ENCODE measurements at places on chromosomes 5 and 9.

GRCh38 chr9:71767776-71768321, 464 bp downstream of the CEMIP2 start:
- DNase-seq, result no peak

DNA sequence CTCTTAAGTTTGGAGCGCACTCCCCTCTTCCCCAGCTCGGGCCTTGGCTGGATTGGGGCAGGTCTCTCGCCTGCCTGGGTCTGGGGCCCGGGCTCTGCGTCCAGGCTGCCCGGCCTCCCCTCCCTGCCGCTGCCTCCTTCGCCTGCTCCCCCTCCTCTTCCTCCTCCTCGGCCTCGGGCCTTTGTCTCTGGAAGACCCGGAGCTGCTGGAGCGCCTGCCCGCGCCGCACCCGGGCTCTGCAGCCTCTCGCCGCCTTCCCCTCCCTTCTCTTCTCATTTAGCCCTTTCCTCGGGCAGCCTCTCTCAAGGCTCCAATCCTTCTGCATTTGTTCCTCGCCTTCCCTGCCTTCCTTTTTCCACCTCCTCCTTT, 218.5 kb downstream of the C9orf50 start:
- no peak for DNase-seq

DNA sequence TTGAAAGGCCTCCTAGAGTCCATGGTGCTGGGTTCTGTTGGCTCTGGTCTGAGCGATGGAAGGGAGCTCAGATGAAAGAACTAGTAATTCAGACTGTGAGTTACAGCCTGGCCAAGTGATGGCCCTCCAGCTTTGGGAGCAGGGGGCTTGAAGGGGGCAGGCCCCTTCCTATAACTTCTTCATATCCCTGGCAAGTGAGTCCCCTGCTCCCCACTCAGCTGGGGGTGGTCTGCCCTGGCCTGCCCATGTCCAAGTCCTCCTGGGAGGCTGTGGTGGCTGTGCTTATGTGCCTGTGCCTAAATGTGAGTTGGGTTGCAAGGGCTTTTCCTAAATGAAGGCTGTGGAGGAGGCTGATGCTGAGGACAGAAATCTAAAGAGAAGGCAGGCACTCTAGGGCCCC, 80.1 kb downstream of the MACROH2A1 start:
- no peak for DNase-seq

- DNase-seq, result no peak
These were observed 40.4 kb upstream of the GADD45G start for GRCh38 chr9:89564346-89564878.

GRCh38 chr9:16029796-16030363, 477.0 kb downstream of the CCDC171 start:
- DNase-seq, result no peak

GRCh38 chr5:92380069-92380770, 997.1 kb upstream of the ARRDC3 start:
- DNase-seq, result no peak

DNA sequence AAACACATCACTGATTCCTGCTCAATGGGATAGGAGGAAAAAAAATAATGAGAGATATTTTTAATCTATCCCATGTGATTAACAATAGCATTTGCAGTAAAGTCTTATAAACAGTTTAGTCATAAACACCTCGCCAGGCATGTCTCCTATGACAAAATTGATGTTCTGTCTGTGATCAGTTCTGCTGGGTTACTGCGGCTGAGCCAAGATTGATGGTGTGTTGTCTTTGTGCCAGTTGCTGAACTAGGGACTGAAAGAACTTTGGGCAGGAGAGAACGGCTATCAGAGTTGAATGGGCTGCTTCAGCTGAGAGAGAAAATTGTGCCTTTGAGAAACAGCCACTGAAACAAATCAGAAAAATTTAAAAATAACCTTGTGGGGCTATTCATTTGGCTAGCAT, 37.3 kb upstream of the MAMDC2 start:
- DNase-seq, result no peak

- no peak for DNase-seq
These were observed 524.2 kb downstream of the SPATA31D1 start for GRCh38 chr9:82512728-82513127.

- no peak for DNase-seq
These were observed 1.4 kb downstream of the COL23A1 start for GRCh38 chr5:178588769-178589168.
